Type B pancreatic cell (in vitro differentiated cells): ENCODE measurements at places on chromosomes 7 and 10.
A peak's percentile ranks its signal among the peaks of the same experiment; 100 is the strongest.

DNA sequence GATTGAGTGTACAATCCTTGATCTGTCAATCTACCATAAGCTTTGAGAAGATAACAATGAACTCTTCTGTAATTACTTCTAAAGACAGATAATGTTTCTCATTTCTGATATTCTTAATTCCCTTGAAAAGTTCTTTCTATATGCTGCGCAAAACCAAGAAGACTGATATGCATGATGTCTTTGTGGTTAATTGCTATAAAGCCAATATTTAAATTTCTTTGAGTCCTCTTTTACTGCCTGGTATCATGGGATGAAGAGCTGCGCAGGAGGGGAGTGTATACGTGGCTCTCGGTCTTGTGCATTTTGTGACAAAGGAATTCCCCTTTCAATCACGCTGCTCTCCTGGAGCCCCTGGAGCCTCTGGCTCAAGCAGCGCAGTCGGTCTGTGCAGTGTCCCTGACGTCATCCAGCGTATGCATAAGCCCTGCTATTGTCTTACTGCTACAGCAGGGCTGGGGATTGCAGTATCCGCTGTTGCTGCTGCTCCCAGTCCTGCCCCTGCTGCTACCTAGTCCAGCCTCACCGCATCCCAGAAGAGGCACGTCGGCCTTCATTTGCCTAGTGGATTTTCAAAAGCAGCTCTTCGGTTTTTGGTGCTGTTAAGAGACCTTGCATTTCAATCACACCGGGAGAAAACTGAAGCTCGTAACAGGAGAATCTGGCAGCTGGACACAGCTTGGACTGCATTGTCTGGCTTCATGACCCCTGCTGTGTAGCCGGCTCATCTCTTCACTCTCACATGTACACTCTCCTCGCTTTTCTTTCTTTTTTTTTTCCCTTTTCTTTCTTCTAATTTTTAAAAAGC lies 66.7 kb downstream of the ST7 start:
- H3K36me3 ChIP-seq: no peaks in the 10 kb centered on the region
- H3K4me1 ChIP-seq: peaks cover 15% of the 10 kb centered on the region
- no peaks in the 10 kb centered on the region for H3K27me3 ChIP-seq
- H3K27ac ChIP-seq: no peak overlapping the region

DNA sequence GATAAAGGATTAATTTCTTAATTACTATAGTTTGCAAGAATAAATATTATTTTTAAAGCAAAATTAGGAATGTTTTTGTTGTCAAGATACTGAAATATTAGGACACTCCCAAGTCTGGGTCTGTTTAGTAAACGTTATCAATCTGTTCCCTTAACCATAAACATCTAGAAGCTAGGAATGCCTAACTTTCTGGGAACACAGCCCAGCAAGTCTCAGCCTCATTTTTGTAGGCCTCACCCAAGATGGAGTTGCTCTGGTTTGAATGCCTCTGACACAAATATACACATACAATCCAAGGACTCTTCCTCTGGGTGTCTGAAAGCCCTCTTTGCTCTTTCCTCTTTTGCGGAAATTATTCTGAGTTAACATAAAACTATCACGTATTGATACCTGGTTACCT lies 487.4 kb upstream of the CELF2 start:
- no peak overlapping the region for H3K27ac ChIP-seq
- H3K4me1 ChIP-seq: peaks cover 4% of the 10 kb centered on the region
- no peak for DNase-seq
- no peaks in the 10 kb centered on the region for H3K27me3 ChIP-seq

- peaks cover 12% of the 10 kb centered on the region for H3K27me3 ChIP-seq
- H3K4me1 ChIP-seq: peaks cover 16% of the 10 kb centered on the region
- H3K36me3 ChIP-seq: peaks cover 3% of the 10 kb centered on the region
- no peak overlapping the region for H3K27ac ChIP-seq
- no peak overlapping the region for H3K4me3 ChIP-seq
Observed at GRCh38 chr10:69906425-69906824, 104.7 kb downstream of the COL13A1 start.

DNA sequence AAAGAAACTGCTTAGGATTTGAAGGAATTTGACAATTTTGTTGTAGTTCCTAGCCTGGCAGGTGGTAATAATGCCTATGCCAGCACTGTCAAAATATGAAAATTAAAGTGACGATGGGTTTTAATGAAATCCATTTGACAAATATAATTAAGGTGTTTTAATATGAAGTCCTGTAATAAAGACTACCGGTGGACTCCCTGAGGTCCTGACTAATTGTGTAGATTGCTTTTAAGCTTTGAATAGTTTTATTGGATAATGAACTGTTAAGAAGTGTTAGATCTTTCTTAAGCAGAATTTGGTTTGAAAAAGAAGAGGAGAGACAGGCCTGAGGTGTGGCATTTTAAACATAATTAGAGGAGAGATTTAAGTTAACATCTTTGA lies 197.2 kb downstream of the VTI1A start:
- H3K4me1 ChIP-seq: peaks cover 9% of the 10 kb centered on the region
- DNase-seq: no peak
- H3K27me3 ChIP-seq: peaks cover 4% of the 10 kb centered on the region
- H3K27ac ChIP-seq: no peak overlapping the region
- no peaks in the 10 kb centered on the region for H3K36me3 ChIP-seq

GRCh38 chr7:80359476-80359875 lies 152.4 kb downstream of the GNAT3 start:
- DNase-seq: no peak
- H3K27ac ChIP-seq: no peak overlapping the region
- H3K4me1 ChIP-seq: no peaks in the 10 kb centered on the region
- H3K27me3 ChIP-seq: no peaks in the 10 kb centered on the region
- H3K4me3 ChIP-seq: no peak overlapping the region

- H3K27me3 ChIP-seq: no peaks in the 10 kb centered on the region
- H3K36me3 ChIP-seq: no peaks in the 10 kb centered on the region
- no peak overlapping the region for H3K4me3 ChIP-seq
- no peak overlapping the region for H3K27ac ChIP-seq
- no peak for DNase-seq
Observed at GRCh38 chr7:117012696-117013095, 59.4 kb downstream of the ST7 start.

DNA sequence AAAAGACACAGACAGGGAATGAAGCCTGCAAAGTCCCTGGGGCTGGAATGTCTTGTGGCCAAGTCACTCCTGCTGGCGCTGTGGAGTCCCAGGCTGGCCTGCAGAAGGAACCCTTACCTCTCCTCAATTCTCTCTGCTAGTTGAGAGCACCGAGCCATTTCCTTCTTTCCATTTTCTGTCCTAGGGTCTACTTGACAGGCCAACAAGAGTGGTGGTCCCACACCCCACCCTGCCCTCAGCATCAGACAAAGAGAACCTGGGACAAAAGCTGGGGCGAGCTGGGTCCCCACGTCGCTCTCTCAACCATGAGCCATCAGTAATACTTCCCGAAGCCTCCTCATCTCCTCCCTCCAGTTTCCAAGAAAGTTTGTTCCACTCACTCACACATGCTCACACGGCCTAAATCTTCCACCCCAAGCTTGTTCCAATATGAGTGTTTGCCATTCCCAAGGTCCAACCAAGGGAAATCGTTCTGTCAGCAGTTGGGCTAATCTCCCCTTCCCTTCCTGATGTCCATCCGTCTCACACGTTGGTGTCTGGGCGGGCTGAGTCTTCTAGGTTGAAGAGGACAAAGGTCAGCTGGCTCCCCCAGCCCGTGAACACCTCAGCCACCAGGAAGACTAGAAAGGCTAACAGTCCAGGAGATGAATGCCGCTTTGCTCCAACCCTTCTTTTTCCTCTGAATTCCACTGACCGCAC lies 44.3 kb downstream of the CLEC2L start:
- no peak overlapping the region for H3K4me3 ChIP-seq
- no peak for DNase-seq
- H3K27me3 ChIP-seq: no peaks in the 10 kb centered on the region

GRCh38 chr7:20268824-20269223 lies 51.6 kb upstream of the MACC1 start:
- H3K4me3 ChIP-seq: no peak overlapping the region
- H3K27me3 ChIP-seq: no peaks in the 10 kb centered on the region
- no peaks in the 10 kb centered on the region for H3K36me3 ChIP-seq
- no peak overlapping the region for H3K27ac ChIP-seq

DNA sequence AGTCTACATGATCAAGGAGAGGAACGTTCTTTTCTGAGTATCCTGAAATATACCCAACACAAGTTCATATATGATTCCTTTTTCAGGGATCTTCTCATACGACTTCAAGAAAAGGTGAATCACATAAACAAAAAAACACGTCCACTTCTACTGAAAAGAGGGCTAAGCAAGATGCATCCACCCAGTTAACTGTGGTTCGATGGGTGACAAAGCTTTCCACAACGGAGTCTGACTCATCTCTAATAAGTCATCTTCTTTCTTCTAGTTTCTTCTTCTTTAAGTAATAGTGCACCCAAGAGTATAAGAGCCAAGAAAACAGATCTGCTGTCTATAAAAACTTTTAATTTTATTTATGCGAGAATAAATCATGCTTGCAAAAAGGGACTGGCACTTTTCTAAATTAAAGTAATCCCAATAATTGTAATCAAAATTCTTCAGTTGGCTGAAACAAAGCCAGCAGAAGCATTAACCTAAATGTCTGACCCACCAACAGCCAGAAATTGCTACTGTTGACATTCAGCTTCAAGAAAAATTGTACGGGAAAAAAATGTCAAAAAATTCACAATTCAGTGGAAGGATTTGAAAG lies 146.9 kb upstream of the ANK3 start:
- H3K4me3 ChIP-seq: no peak overlapping the region
- H3K4me1 ChIP-seq: peaks cover 14% of the 10 kb centered on the region
- H3K36me3 ChIP-seq: no peaks in the 10 kb centered on the region
- no peak for DNase-seq
- H3K27me3 ChIP-seq: no peaks in the 10 kb centered on the region
- H3K27ac ChIP-seq: no peak overlapping the region

DNA sequence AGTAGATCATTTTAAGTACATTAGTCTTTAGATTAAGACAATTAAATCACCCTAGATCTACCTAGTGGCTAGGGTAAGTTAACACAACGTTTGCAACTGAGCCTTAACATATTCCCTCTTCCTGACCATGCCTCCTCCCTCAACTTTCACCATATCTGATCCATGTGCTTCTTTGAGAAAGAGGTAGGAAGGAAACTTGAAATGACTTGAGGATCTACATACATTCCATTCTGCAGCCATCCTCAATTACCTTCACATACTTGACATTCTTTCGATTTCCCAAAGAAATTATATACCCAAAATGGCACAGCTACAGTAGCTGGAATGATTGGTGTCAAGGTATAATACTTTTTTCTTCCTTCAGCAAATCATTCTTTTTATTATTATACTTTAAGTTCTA lies 12.9 kb upstream of the SEPTIN7 start:
- no peak overlapping the region for H3K27ac ChIP-seq
- no peaks in the 10 kb centered on the region for H3K27me3 ChIP-seq
- H3K4me3 ChIP-seq: no peak overlapping the region
- H3K4me1 ChIP-seq: no peaks in the 10 kb centered on the region
- no peak for DNase-seq
- H3K36me3 ChIP-seq: no peaks in the 10 kb centered on the region

GRCh38 chr7:116502201-116503096 lies 2.9 kb downstream of the CAV2 start:
- no peak overlapping the region for H3K4me3 ChIP-seq
- no peak overlapping the region for H3K27ac ChIP-seq
- DNase-seq: no peak
- peaks cover 22% of the 10 kb centered on the region for H3K27me3 ChIP-seq
- no peaks in the 10 kb centered on the region for H3K36me3 ChIP-seq
- peaks cover 7% of the 10 kb centered on the region for H3K4me1 ChIP-seq

GRCh38 chr10:34633374-34633773 lies 181.7 kb downstream of the PARD3 start:
- H3K27ac ChIP-seq: peak overlapping the region; percentile 32
- peaks cover 37% of the 10 kb centered on the region for H3K4me1 ChIP-seq
- no peak overlapping the region for H3K4me3 ChIP-seq
- DNase-seq: no peak
- H3K27me3 ChIP-seq: no peaks in the 10 kb centered on the region
- peaks cover 9% of the 10 kb centered on the region for H3K36me3 ChIP-seq

GRCh38 chr10:88028072-88028471 lies 164.6 kb downstream of the PTEN start:
- H3K36me3 ChIP-seq: no peaks in the 10 kb centered on the region
- H3K4me3 ChIP-seq: no peak overlapping the region
- peaks cover 14% of the 10 kb centered on the region for H3K4me1 ChIP-seq
- DNase-seq: no peak

DNA sequence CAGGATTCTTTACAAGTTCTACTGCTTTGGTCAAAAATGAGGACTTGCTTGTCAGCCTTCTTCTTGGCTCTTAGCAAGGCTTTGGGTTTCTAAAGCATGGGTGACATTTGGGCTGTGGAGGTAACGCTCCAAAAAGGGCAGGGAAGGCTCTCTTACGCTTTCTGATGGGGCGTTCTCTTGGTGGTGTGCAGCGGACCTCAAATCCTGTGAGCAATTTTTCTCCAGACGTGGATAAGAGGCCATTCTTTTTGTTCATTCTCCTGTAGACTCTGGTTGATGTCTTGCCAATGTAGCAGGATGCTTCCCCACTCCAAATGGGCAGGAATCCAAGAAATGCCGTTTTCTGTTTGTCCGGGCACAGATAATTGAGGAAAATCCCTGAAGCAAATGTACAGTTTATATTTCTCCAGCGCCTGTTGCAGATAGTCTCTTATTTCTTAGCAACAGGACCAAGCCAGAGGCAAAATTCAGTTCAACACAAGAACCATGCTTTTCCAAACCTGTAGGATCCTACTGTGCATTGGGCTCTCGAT lies 138.4 kb upstream of the NFE2L3 start:
- H3K27me3 ChIP-seq: peaks cover 7% of the 10 kb centered on the region
- DNase-seq: no peak
- no peak overlapping the region for H3K4me3 ChIP-seq
- no peak overlapping the region for H3K27ac ChIP-seq
- H3K36me3 ChIP-seq: no peaks in the 10 kb centered on the region
- peaks cover 5% of the 10 kb centered on the region for H3K4me1 ChIP-seq

DNA sequence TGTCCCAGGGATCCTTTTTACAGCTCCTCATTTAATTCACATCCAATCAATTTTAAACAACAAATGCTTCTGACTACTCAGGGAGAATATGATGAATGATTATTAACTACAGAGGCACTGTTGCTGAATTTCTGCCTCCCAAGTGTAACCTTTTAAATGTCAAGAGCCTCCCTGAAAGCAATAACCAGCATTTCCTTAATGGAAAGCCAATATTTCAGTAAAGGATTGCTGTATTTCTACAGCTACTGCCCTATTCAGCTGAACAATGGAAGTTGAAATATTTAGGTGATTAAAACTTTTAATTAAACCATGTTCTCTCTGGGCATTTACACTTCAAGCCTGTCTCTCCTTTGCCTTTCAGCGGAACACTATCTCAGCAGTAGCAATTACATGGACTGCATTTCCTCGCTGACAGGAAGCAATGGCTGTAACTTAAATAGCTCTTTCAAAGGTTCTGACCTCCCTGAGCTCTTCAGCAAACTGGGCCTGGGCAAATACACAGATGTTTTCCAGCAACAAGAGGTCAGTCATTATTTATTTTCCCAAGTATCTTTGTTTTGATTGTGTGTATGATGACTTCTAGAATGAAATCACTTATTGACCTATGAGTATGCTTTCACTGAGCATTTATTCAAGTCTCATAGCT lies 304.7 kb downstream of the BICC1 start:
- peak overlapping the region; percentile 50 for H3K4me3 ChIP-seq
- H3K36me3 ChIP-seq: peaks cover 40% of the 10 kb centered on the region
- H3K27me3 ChIP-seq: no peaks in the 10 kb centered on the region
- H3K4me1 ChIP-seq: peaks cover 43% of the 10 kb centered on the region
